ENCODE measurements at places on chromosomes 4 and X. TPM values are rescaled to one million over a fixed set of nuclear protein-coding genes. Genes with fewer than 3 reads are reported as not detected.

The ACSL1 gene
- 13.1 TPM for total RNA-seq

DNA sequence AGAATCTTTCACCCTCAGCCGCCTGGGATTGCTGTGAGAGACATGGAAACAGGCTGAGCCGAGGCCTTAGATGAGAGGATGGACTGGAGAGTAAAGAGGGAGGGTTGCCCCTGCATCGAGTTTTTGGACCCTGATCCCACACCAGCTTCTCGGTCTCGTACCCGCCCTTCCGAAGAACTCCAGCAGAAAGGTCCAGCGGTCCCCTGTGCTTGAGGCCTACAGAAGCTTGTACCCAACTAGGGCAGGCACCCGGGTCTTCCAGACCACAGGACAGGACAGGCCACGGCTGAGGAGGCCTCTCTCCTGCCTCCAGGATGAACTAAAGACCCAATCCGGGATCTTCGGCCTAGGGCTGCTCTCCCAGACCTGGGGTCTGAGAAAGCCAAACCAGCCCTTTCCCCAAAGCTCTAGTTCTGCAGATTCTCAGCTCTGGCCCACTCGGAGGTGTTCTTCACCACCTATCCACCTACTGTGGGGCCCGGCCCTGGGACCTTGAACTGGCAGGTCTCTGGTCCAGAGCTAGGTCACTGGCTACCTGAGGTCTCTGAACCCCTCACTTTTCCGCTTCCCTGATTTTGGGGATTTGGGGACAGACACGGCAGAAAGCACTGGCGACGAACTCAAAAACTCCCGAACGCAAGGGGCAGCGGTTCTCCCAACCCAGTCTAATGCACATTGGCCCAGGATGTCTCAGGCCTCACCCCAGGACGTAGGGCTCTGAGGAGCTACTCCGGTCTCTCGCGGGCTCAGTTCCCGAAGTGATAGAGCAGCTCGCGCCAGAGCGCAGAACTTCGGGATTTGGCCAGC is 1.1 kb downstream of the NKX3-2 start:
- peaks cover 69% of the 10 kb centered on the region for H3K27me3 ChIP-seq
- H3K27ac ChIP-seq, result no peak overlapping the region
- H3K36me3 ChIP-seq, result peaks cover 5% of the 10 kb centered on the region
- peak overlapping the region; percentile 24 for H3K4me3 ChIP-seq
- peaks cover 53% of the 10 kb centered on the region for H3K4me1 ChIP-seq

The SLC16A2 gene
- 0.36 TPM for total RNA-seq

GRCh38 chrX:17882680-17883079 is 21.6 kb upstream of the RAI2 start:
- H3K4me3 ChIP-seq, result no peak overlapping the region
- H3K36me3 ChIP-seq, result no peaks in the 10 kb centered on the region
- H3K4me1 ChIP-seq, result no peaks in the 10 kb centered on the region
- H3K27ac ChIP-seq, result no peak overlapping the region
- peaks cover 17% of the 10 kb centered on the region for H3K27me3 ChIP-seq
- no peak for DNase-seq

The PNMA5 gene
- total RNA-seq, result not detected

The ETDA gene
- not detected for total RNA-seq

The PCDH10 gene
- total RNA-seq, result not detected

GRCh38 chr4:19925516-19925915 is 326.2 kb upstream of the SLIT2 start:
- H3K27me3 ChIP-seq, result no peaks in the 10 kb centered on the region
- H3K27ac ChIP-seq, result no peak overlapping the region
- H3K36me3 ChIP-seq, result no peaks in the 10 kb centered on the region
- no peak for DNase-seq
- H3K4me3 ChIP-seq, result no peak overlapping the region
- H3K4me1 ChIP-seq, result no peaks in the 10 kb centered on the region

DNA sequence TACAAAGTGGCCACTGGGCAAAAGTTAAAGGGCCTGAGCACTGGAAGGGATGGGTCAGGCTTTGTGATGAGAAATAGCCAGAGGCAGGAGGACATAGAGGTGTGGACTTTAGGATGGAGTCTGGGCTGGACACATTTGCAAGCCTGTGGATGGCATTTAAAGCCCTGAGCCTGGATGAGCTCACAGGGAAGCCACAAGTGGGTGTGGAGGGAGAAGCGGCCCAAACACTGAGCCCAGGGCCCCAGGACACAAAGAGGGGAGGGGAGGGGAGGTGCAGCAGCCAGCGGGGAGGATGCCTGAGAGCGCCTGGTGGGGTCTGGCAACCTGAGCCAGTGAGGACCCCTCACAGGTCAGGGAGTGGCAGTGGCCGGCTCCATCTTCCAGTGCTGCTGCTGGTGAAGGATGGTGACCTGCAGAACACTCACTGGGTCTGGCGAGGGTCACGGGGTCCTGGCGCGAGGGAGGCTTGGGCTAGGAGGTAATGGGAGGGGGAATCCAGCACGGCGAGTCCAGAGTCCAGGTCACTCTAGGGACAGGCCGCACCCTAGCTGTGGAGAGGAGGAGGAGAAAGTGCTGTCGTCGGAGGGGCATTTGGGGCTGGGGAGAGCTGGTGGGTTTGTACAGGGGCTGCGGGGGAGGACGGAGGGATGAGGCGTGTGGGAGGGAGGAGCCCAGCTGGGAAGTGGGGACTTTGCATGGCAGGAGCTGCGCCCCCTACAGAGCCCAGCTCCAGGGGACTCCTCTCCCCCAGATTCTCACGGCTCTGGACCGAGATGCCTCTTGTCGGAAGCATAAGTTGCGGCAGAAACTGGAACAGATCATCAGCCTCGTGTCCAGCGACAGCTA is 7.0 kb downstream of the LAGE3 start:
- no peak overlapping the region for H3K4me3 ChIP-seq
- no peak for DNase-seq
- H3K27me3 ChIP-seq, result no peaks in the 10 kb centered on the region

The PPP4R3C gene
- total RNA-seq, result not detected

The SLC10A4 gene
- total RNA-seq, result not detected

DNA sequence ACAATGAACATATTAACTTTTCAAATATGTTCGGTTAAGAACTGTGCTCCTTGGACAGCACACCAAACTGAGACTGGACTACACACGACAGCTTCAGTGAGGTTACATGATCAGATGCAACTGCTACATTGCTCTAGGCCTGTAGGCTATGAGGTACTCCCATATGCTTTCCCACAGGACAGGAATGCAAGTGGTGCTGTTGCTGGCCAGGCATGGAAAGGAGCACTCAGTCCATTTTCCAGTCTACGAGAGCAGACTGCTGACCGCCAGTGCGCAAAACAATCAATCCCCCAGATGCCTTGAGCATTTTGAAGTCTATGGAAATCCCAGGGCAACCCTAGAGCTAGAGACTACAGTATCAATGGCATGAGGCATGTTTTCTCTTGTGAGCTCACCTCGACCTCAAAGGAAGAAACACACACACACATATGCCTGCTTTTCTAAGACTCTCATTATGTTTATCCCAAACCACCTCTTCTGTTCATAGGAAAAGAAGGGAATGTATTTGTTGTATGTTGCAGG is 70.8 kb upstream of the SPP1 start:
- peaks cover 1% of the 10 kb centered on the region for H3K27me3 ChIP-seq
- no peaks in the 10 kb centered on the region for H3K4me1 ChIP-seq
- no peak overlapping the region for H3K27ac ChIP-seq

DNA sequence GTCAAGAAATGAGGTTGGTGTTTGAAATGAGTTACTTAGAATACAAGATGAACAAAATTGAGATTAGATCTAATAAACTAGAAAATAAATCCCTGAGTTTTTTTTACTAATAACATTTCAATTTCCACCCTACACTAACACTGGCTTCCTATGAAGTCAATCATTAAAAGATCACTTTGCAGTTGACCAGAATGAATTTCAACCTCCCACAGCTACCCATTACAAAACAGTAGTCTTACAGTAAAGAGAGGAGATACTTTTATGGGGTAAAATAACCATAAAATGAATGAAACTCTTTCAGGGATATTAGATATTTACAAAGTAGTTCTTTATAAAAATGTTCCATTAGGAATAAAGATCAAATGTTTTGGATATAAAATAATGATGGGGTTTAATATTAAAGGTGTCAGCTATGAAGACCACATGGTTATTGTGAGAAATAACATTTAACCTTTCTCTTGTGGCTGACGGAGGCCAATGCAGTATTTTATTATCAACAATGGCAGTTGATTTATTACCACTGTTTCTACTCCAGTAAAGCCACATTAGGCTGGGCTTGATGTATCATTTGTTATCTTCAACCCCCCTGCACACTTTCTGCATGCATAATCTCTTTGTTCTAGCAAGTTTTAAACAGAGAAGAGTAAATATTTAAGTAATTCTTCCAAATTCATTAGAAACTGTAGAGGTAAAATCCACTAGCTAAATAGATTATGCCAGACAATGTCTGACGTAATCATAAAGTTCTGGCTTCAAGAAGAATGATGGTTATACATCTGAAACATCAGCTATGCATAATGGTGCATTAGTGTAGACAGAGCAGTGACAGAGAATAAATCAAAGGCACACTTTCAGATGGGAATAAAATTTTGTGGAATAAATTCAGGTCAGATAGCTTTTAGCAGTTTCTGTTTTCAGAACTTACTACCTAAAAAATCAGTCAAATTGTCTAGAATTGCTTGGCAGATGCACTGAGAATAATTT is 516.6 kb downstream of the PCDH18 start:
- H3K27ac ChIP-seq, result no peak overlapping the region
- no peaks in the 10 kb centered on the region for H3K4me1 ChIP-seq
- H3K36me3 ChIP-seq, result no peaks in the 10 kb centered on the region
- DNase-seq, result no peak
- H3K4me3 ChIP-seq, result no peak overlapping the region

DNA sequence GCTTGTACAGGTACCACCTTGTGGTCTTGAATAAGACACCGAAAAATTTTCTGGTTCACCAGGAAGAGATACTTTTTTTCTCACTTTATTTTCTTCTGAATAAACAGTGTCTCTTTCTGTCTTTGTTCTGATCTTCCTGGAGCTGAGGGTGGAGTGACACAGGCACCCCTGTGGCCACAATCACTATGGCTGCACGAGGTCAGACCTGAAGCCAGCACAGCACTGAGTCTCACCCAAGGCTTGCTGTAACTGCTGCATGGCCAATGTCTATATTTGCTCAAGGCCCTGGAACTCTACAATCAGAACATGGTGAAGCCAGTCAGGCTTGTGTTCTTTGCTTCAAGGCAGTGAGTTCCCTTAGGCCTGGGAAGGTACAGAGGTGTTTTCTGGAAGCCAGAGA is 87.2 kb downstream of the GPR174 start:
- H3K27ac ChIP-seq, result peak overlapping the region; percentile 90
- peak overlapping the region; percentile 7 for H3K4me3 ChIP-seq
- peaks cover 54% of the 10 kb centered on the region for H3K4me1 ChIP-seq

The CNOT6L gene
- total RNA-seq, result 109 TPM

- no peaks in the 10 kb centered on the region for H3K27me3 ChIP-seq
- no peak for DNase-seq
- H3K36me3 ChIP-seq, result peaks cover 4% of the 10 kb centered on the region
- H3K27ac ChIP-seq, result no peak overlapping the region
Measured at GRCh38 chr4:81421346-81422218, 50.1 kb downstream of the RASGEF1B start.

- no peaks in the 10 kb centered on the region for H3K36me3 ChIP-seq
- H3K27ac ChIP-seq, result no peak overlapping the region
- no peak overlapping the region for H3K4me3 ChIP-seq
- H3K27me3 ChIP-seq, result no peaks in the 10 kb centered on the region
Measured at GRCh38 chrX:155179346-155179997, 36.8 kb upstream of the VBP1 start.

- H3K27me3 ChIP-seq, result no peaks in the 10 kb centered on the region
- no peak overlapping the region for H3K4me3 ChIP-seq
- peaks cover 1% of the 10 kb centered on the region for H3K36me3 ChIP-seq
- H3K4me1 ChIP-seq, result peaks cover 76% of the 10 kb centered on the region
Measured at GRCh38 chr4:76984788-76985211, 35.2 kb downstream of the SEPTIN11 start.

DNA sequence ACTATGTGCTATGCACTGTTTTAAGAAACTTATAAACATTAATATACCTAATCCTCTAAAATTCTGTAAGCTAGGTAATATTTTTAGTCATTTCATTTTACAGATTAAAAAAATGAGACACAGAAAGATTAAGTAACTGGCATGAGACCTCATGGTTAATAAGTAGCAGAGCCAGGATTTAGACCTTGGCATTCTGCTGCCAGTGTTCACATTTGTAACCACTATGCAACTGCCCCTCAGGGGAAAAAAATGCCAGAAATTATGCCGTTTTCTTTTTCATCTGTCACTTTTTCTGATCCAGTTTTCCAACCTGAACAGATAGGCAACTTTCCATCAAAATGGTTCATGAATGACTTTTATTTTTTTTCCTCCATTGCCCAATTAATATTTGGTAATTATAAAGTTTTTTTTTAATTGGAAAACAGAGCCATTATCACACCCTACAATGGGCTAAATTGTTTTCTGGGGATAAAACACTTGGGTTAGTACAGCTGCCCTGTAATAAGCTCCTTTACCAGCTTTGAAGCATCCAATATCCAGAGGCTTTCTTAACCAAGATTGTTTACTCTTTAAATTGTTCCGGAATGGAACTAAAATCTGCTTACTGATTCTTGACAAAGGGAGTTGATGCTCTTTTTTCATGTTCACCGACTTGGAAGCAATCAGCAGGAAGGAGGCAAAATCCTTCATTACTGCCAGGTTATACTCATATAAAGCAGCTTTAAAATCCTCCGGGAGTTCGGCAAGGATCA is 56.4 kb upstream of the DDX60 start:
- H3K27ac ChIP-seq, result no peak overlapping the region
- H3K4me3 ChIP-seq, result no peak overlapping the region
- no peaks in the 10 kb centered on the region for H3K4me1 ChIP-seq
- DNase-seq, result no peak
- no peaks in the 10 kb centered on the region for H3K27me3 ChIP-seq
- peaks cover 25% of the 10 kb centered on the region for H3K36me3 ChIP-seq

DNA sequence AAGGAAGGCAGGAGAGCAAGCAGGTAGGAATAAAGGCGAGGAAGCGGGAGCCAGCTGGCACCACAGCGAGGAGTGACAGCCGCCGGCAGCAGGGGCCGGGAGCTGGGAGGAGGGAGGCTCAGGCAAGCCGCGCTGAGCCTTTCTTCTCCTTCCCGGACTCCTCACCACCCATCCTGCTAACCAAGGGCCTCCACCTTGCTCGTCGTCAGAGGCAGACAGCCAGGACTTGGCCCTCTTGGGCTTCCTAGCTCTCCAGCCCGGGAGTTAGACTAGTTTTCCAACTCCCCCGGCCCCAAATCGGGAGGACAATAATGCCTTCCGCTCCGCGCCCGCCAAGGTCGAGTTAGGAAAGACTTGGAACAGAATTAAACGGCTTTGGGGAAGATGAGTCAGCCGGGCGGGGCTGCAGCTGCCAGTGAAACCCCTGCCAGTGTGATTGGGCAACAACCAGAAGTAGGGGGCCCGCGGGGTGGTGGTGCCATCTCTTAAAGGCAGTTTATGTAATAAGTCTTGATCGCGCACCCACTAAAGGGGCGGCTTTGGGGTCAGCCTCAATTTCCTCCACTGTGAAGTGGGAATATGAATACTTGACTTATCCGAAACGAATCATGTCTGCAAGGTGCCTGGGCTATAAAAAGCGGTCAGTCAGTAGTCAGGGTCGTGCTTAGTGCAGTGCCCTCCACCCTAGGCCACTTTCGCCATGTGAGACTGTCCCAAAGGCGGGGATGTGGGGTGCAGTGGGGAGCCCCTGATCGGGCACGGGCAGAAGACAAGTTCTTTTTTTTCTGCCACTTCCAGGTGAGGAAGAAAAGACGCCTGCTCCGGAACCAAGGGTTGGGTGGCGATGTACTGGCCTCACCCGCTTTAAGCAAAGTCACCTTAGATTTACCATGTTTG is 6.7 kb upstream of the HSD17B10 start:
- peak overlapping the region; percentile 77 for H3K4me3 ChIP-seq
- no peak overlapping the region for H3K27ac ChIP-seq
- H3K27me3 ChIP-seq, result peaks cover 3% of the 10 kb centered on the region

Measured in activated CD8-positive, alpha-beta T cell treated with anti-CD3 and anti-CD28 coated beads for 36 hours (primary cell).